ENCODE measurements at places on chromosomes 5 and 9. TPM values are rescaled to one million over a fixed set of nuclear protein-coding genes. Genes with fewer than 3 reads are reported as not detected.

GRCh38 chr9:5449521-5450358, 602 bp upstream of the CD274 start:
- no peak for DNase-seq

The SPINK1 gene
- not detected for total RNA-seq

GRCh38 chr5:74579215-74579614, 61.3 kb downstream of the ENC1 start:
- no peak for DNase-seq

GRCh38 chr5:149857499-149857898, 87.1 kb downstream of the PDE6A start:
- DNase-seq = peak; percentile 93

DNA sequence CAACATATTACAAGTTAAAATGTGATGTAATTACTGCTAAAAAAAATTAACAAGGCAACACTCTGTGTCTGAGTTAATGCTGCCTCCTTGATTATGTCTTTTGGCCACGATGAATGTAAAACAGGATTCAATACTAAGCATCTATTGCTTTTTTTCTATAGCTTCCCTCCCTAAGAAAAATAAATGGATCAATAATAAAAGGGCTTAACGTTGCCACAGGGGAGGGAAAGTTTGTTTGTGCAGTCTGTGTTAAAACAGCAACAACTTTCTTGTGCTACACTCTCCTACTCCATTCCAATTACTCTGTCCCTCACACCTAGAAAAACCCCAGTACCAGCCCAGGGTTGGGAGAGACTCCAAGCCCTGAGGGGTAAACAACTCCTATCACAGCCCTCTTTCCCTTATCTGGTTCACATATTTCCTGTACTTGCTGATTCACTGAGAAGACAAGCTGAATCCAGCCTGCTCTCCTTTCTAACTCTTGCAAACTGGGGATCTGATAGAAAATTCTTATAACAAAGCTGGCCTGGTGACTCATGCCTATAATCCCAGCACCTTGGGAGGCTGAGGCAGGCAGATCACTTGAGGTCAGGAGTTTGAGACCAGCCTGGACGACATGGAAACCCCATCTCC, 44.8 kb downstream of the PTPN3 start:
- no peak for DNase-seq
